ENCODE measurements at places on chromosomes 1 and 21.

DNA sequence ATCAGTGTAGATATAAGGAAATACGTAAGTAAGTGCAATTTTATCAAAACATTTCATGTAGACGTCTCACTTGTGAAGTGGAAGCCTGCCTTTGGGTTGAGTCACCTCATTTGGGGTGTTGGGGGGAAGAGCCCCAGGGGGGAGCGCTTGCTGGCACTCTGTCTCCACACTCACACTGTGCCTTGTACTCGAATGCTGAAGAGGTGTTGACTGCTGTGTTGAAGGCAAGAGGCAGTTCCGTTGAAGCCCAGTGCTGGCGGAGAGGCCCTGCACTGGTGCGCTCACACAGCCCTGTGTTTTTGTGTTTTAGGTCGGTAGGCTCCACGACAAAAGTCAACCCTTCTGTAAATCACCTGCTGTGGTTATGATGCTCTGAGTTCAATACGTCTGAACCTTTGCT, 131.9 kb upstream of the COL6A1 start:
- DNase-seq = no peak

- DNase-seq = no peak
These were observed 485.9 kb downstream of the USP25 start for GRCh38 chr21:16215663-16216183.

- no peak for DNase-seq
These were observed 31.0 kb downstream of the ILDR2 start for GRCh38 chr1:166944186-166944967.

GRCh38 chr1:22216966-22217365, 74.1 kb upstream of the WNT4 start:
- DNase-seq = no peak

- no peak for DNase-seq
These were observed 52.0 kb upstream of the EFHD2 start for GRCh38 chr1:15357612-15358207.

- no peak for DNase-seq
These were observed 29.3 kb upstream of the MAN1C1 start for GRCh38 chr1:25587290-25587689.

GRCh38 chr1:218527737-218528136, 182.6 kb downstream of the TGFB2 start:
- no peak for DNase-seq

DNA sequence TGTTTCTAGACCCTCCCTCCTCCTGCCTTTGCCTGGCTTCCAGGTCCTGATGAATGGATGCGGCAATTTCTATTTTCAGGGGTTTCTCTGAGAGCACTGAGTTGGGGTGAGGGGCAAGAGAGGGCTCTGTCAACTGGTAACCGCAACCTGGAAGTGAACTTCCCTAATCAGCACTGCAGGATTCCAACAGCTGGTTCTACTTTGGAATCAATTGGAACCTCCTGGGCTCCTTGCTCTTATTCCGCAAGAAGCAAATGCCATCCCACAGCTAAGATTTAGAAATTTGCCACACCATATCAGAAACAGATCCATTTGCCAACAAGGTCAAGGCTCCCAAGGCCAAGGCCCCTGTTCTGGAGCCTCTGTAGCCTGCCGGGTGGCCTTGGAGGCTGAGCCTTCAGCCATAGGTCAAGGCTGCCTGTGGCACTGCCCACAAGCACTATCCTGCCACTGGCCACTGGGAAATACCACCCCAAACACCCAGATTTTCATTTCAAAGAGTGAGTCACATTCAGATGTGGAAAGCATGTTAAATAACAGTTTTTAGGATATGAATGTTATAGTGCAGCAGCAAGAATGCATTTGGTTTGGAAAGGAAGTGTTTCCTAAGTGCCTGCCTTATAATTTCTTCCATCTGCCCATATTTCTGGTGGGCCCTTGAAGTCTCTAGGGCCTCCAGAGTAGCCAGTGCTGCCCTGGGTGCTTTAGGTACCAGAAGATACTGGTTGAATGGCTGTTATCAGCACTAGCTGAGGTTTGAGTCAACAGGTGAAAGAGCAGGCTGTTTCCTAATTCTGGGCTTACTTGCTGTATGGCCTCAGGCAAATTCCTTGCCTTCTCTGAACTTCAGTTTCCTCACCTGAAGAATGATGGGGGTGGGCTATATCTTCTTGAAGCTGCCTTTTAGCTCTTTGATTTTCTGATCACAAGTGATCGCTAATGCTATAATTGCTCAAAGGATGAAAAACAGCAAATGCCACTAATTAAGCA, 56.3 kb upstream of the JUN start:
- DNase-seq = no peak

- no peak for DNase-seq
These were observed 18.1 kb downstream of the DCAF8 start for GRCh38 chr1:160244209-160244608.

- no peak for DNase-seq
These were observed 146.1 kb upstream of the FGGY start for GRCh38 chr1:59150577-59151386.

GRCh38 chr1:207831517-207832327, 79.2 kb downstream of the CD34 start:
- DNase-seq = no peak

DNA sequence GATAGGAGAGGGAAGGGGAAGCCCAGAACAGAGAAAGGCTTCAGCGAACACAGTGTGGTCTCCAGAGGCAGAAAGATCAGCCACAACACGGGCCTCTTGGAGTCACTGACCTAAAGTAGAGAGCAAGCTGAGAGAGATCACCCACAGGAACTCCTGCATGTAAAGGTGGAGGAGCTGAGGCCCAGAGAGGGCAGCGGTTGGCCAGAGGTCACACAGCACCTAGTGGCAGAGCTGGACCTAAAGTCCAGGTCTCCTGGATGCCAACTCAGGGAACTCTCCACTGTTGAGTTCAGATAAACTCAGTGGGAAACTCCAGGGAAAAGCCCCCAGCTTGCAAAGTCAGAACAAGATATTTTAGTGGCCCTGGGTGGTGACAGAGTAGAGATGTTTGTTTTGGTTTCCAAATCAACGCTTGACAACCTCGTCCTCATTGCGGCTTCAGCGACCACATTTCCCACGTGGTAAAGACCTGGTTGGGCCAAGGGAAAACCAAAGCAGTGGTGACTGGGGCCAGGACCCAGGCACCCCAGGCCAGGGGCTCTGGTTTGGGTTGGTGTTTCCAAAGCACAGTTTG, 4.6 kb downstream of the IFFO2 start:
- DNase-seq = peak; percentile 71

GRCh38 chr1:161747801-161748200, 1.8 kb upstream of the DUSP12 start:
- no peak for DNase-seq

GRCh38 chr1:229579059-229579673, 20.7 kb upstream of the ABCB10 start:
- no peak for DNase-seq

GRCh38 chr1:181759481-181759880, 276.2 kb downstream of the CACNA1E start:
- DNase-seq = no peak

- DNase-seq = no peak
These were observed 10.6 kb upstream of the OR2M2 start for GRCh38 chr1:248164031-248164430.

GRCh38 chr1:66395202-66396061, 138.5 kb upstream of the SGIP1 start:
- DNase-seq = no peak

DNA sequence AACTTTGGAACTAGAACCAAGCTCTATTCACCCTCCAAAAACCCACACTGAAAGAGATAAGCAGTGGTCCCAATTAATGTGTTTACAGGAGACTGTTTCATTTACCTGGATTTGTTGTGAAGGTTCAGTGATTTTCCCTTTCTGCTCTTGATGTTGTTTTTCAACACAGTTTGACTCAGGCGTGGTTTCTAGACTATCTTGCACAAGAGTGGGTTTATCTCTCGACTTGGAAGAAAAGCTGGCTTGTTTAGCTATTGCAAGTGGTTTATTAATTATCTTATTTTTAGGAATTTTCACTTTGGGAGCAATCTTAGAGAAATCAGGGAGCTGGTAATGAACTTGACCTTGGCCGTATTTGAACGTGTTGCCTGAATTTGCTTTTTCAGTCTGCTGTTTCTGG, 5.3 kb downstream of the AKNAD1 start:
- DNase-seq = no peak

GRCh38 chr21:16572032-16572431, 842.2 kb downstream of the USP25 start:
- DNase-seq = no peak

- DNase-seq = no peak
These were observed 88.5 kb upstream of the ETV3 start for GRCh38 chr1:157226739-157227138.

DNA sequence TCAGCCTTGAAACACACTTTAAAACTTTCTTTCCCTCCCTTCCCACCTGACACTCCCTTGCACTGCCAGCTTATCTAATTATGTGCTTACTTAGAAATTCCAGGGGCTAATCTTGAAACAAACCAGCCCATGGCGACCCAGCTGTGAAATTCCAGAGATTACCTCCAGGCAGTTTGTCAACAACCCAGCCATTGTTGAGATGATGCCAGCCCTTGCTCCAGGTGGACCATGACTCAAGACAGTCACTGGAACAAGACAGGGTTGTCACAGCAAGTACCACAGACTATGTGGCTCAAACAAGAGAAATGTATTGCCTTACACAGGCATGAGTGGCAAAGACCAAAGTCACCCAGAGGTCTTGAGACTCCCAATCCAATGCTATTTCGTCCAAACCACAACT, 7.9 kb downstream of the FYB2 start:
- no peak for DNase-seq

- no peak for DNase-seq
These were observed 958 bp downstream of the LYPLAL1 start for GRCh38 chr1:219174460-219175211.

DNA sequence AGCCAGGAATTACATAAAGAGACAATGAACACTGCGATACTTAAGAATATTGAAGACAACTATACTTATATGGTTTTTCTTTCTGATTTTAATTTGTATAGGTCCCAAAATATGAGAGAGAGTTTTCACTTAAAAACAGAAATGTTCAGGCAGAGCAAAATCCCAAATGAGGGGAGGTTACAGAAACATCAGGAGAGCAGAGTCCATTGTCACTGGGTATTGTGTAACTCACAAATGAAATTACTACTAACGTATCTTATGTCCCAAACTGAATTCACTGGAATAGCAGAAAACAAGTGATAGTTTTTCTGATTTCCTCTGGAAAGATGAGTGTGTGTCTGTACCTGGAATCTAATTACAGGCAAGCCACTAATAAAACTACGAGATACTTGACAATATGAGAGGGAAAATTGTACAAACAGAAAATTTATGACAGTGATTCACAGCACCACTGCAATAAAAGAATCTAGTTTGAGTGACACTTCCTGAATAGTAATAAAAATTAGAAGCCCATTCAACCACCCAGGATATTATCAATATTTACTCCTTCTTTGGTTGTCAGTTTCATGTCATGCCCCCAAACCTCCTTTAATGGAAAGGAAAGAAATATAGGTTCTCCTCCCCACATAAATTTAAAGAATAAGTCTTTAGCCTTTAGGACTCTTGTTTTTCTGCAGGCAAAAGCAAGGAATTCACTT, 522.6 kb downstream of the ADGRL2 start:
- DNase-seq = no peak

DNA sequence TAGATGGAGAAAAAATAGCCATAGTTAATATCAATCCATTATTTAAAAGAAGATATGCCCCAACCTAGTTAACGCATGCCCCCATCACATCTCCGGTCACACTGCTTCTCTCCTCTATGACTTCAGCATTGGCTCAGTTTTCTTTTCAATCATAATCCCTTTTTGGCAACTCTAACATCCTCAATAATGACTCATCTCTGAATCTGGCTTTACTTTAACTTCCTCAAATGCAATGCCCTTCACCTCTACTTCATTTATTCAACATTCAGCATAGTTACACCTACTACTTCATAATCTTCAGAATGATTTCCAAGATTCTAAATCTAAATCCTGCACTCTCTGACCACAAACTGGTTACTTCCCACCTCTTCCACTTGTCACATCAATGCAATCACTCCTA, 417.3 kb downstream of the USH2A start:
- no peak for DNase-seq

DNA sequence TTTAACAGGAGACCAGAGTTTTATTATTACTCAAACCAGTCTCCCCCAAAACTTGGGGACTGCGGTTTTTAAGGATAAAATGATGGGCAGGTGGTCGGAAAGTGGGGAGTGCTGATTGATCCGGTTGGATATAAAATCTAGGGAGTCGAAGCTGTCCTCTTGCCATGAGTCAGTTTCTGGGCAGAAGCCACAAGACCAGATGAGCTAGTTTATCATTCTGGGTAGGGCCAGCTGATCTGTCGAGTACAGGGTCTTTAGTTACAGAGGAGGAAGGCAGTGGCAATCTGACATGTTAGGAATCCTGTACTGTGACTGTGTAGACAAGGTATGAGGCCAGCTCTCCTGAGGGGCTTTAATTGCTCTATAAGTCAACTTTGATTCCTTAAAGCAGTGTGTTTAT, 22.9 kb upstream of the FOXE3 start:
- no peak for DNase-seq

DNA sequence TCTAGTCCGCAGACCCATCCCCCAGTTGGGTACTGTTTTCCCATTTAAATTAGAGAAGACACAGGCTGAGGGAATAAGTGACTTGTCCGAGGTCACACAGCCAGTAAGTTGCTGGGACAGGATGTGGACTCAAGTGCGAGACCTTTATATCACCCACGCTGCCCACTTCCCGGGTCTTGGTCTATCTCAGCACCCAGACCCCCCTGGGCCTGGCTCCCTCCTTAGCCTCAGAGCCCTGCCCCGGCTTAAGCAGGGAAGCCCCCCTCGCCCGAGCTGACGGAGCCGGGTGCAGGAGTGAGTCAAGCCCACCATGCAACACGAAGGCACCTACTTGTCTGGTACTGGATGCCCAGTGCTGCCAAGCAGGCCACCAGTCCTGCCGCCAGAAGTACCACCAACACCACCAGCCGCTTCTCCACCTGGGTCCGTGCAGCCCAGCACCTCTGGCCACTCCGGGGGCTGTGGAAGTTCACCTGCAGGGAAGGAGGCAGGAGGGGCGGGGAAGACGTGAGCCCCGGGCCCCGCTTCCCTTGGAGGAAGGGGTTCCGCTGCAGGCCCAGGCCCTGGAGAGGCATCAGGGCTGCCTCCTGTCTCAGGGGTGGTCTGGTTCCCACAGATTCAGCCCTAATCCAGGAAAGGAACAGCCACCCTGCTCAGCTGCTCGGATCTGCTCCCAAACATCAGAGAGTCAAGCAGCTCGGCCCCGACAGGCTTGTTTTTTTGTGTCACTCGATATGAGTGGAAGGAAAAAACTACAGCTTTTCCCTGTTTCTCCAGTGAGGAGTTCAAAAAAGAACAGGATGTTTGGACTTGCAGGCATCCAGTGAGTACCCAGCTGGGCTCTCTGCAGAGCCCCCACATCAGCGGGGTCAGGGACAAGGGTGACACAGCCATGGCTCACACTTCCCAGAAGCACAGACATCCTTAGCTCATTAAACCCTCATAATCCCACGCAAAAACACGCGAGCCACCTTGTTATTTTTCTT, 11.1 kb downstream of the ECE1 start:
- no peak for DNase-seq

- no peak for DNase-seq
These were observed 1.2 kb downstream of the NIPAL3 start for GRCh38 chr1:24416666-24417391.

GRCh38 chr1:109959974-109960744, 24.4 kb upstream of the AHCYL1 start:
- DNase-seq = no peak

Data from activated CD4-positive, CD25-positive, alpha-beta regulatory T cell treated with anti-CD3 and anti-CD28 coated beads, Interleukin-2, amount 50 U/mL, for 16 hours (primary cell).